Activated T-cell treated with anti-CD3 and anti-CD28 coated beads for 24 hours (primary cell): ENCODE measurements at places on chromosomes 7 and 10.

DNA sequence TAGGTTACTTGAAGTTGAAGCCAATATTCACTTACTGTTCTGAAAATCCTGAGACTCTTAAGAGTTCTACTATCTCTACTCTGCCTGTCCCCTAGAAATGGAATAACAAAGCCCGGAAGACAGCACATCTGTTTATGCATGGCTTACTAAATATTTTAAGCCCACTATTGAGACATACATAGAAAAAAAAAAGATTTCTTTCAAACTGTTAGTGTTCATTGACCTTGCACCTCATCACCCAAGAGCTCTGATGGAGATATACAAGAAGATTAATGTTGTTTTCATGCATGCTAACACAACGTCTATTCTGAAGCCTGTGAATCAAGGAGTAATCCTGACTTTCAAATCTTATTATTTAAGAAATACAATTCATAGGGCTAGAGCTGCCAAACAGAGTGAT lies 859.3 kb upstream of the C7orf33 start:
- no peak for DNase-seq

GRCh38 chr10:62548686-62549085 lies 174.5 kb downstream of the ZNF365 start:
- no peak for DNase-seq

DNA sequence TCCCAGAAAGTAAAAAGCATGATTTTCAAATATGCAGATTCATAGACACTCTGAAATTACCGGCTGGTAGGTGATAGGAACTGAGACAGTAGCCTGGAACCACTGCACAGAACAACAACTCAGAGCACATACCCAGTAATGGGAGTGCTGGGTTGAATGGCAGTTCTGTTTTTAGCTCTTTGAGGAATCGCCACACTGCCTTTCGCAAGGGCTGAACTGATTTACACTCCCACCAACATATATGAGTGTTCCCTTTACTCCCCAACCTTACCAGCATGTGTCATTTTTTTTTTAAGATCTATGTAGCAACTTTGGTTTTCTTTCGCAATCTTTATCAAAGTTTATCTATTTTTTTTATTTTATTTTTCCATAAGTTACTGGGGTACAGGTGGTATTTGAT lies 358.8 kb downstream of the CALN1 start:
- DNase-seq = no peak

GRCh38 chr7:100156331-100157068 lies 2.0 kb downstream of the TRAPPC14 start:
- DNase-seq = no peak

- no peak for DNase-seq
Measured at GRCh38 chr7:70360557-70360956, 762.3 kb downstream of the AUTS2 start.

- no peak for DNase-seq
Measured at GRCh38 chr10:109019001-109019424, 904.3 kb downstream of the XPNPEP1 start.

DNA sequence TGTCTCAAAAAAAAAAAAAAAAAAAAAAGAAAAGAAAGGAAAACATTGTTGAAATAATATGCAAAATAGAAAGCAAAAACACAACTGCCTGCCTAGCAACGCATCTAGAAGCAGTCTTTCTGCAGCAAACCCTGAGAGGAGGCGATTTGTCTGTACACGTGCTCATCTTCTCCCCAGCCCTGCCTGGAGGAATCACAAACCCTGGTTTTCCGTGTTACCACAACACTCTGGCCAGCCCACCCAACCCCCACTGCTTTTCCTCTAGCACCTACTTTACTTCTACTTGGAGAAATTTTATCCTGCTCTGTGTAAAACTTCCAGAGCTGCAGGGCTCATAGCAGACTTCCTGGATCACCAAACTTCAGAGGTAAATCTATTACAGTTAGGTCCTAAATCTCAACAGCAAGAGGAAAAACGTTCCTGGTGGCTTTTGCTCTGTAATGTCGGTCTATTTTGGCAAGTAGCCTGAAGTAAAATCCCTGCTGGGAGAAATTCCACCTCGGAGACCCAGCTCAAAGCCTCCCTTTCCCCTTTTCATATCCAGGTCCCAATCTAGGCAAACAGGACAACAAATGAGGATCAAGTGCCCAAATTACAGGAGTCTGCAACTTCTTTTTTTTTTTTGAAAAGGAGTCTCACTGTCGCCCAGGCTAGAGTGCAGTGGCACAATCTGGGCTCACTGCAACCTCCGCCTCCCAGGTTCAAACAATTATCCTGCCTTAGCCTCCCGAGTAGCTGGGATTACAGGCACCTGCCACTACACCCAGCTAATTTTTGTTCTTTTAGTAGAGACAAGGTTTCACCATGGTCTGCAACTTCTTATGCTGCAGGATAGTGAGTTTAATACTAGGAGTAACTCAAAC lies 91.6 kb downstream of the DNMBP start:
- no peak for DNase-seq

DNA sequence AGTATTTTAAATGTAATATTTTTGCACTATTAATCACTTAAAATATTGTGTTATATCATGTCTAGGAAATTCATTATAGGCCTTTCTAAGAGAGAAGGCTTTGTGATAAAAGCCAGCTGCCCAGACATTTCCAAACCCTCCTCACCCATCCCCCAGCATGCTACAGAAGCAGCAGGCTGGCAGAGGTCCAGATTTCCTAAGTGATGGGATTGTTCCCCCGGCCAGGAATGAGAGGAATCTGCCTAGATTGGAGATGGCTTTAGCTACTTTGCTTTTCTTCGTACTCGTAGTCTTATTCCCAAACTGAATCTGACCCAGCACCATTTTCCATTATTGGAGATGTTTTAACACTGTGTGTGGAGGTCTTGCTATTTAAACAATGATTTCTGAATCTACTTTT lies 29.4 kb downstream of the CDK14 start:
- no peak for DNase-seq

DNA sequence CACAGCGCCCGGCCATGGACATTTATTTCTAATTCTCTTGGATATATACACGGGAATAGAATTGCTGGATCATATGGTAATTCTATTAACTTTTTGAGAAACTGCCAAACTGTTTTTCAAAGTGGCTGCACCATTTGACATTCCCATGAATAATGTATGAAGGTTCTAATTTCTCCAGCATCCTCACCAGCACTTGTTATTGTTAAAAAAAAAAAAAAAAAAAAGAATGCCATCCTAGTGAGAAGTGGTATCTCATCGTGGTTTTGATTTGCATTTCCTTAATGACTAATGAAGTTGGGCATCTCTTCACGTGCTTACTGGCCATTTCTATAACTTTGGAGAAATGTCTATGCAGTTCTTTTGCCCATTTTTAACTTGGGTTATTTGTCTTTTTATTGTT lies 13.5 kb downstream of the CNNM2 start:
- DNase-seq = no peak

- DNase-seq = no peak
Measured at GRCh38 chr7:36310897-36311296, 78.8 kb upstream of the ANLN start.

GRCh38 chr10:118523775-118524174 lies 71.7 kb downstream of the PRLHR start:
- DNase-seq = no peak

- no peak for DNase-seq
Measured at GRCh38 chr10:30803892-30804322, 174.4 kb upstream of the LYZL2 start.

GRCh38 chr7:37765872-37766525 lies 82.4 kb upstream of the NME8 start:
- no peak for DNase-seq

DNA sequence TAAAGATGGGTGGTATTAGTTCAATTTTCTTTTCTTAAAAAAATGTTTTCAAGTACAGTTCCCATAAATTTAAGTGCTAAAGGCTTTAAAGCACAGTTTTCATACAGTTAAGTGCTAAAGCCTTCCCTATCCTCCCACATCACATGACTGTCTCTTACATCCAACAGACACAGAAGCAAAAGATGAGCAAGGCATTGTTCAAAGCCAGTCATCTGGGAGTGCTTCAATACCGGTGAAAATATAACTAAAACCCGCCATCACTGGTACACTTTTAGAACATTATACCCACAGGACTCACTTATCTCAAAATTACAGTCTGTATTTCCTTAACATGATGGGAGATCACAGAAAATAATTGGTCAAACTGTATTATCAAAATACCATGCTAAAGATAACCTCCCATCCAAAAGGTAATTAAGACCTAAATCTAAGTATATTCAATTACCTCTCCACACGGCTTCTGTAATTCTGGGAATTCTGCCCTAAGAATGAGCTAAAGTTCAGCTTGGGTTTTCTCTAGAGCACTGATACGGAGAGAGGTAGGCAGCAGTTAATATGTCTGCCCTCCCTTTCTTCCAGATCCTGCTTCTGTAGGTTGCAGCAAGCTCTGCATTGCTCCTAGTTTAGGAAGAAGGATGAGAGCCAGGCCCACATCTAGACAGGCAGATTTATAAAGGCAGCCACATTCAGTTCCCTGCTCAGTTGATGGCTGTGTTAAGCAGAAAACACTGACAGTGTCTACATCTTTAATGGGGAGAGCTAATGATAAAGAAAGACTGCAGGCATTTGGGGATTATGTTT lies 474.8 kb upstream of the PFKP start:
- DNase-seq = no peak

DNA sequence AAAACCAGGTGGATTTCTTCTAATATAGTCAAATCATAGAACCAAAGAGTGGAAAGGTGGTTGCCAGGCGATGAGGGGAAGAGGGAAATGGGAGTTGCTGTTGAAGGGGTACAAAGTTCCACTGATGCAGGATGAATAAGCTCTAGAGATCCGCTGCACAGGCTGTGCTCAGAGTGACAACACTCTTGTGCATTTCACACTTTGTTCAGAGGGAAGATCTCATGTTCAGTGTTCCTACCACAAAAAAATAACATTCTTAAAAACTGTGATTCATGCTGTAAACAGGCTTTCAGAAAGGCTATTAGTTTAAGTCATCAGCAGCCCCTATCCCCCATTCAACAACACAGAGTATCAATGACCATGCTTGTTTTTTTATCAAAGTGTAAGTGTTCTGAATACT lies 213.8 kb downstream of the COBL start:
- DNase-seq = no peak

DNA sequence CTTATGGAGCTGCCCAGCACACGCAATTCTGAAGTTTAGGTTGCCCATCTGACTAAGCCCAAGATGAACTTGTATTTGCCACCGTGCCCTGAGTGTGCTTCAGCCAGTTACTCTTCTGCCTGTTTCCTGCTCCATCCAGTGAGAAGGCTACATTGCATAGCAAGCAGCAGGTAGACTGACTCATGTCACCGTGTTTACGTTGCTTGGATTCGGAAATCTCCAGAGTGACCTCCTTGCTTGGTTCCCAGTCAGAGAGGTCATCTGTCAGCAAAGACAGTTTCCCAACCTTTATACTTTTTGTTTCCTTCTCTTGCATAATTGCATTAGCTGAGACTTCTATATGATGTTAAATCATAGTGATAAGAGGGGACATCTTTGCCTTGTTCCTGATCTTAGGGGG lies 30.9 kb downstream of the NACAD start:
- DNase-seq = no peak

GRCh38 chr7:112300831-112301407 lies 94.4 kb downstream of the ZNF277 start:
- no peak for DNase-seq

- DNase-seq = no peak
Measured at GRCh38 chr10:52729271-52730104, 43.1 kb downstream of the MBL2 start.

DNA sequence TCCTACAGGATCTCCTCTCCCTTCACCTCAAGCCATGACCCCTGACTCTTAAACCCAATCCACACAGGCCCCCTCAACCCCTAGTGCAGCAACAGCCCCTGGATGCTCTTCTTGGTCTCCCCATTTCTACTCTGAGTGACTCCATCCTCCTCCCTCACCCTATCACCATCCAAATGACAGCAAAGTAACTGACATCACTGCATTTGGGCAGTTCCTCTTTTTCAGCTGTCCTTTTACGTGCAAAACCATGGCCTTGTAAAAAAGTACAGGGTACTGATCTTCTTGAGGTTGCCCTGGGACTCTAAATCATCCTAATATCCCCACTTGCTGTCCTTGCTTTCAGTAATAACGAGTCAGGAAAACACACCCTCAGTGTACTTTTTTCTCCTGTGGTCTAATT lies 454.9 kb downstream of the ADRA2A start:
- DNase-seq = no peak

DNA sequence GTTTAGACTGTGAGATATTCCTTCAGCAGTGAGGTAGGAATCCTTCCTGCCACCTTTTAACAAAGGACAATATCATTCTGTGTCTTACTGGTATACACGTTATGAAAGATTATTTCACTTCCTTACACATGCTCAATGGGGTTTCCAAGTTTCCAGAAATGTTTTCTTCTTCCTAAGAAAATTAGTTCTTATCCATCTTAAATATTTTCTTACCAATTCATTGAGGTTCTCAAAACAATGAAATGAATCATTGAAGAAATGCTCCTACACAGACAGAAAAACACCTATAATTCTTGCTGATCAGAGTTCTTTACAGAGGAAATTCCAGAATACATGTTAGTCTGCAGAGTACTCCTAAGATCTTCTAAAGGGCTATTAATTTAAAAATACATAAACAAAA lies 51.4 kb upstream of the SEC61G start:
- DNase-seq = no peak

GRCh38 chr7:92612501-92612900 lies 22.3 kb upstream of the FAM133B start:
- DNase-seq = no peak

GRCh38 chr10:84542522-84543490 lies 214.4 kb downstream of the CCSER2 start:
- DNase-seq = no peak

GRCh38 chr7:70953331-70953741 lies 178.6 kb upstream of the GALNT17 start:
- no peak for DNase-seq

DNA sequence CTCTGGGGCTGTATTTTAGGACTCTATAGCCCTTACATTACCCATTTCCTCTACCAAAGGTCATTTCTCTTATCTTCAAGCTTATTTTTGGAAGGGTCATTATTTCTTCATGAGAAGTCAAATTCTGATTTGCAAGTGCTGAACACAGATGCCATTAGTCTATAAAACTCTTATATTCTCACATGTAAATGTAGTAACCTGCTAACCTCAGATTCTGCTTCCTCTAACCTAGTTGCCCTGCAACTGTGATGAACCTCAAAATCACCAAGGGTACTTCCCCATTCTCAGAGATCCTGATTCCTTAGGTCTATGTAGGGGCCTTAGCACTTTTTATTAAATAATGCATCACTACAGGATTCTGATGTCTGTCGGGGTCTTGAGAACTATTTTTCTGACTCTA lies 6.3 kb downstream of the FAS start:
- DNase-seq = no peak
